ENCODE measurements at places on chromosomes 2 and 18.

GRCh38 chr2:31989946-31990345 is 20.9 kb downstream of the MEMO1 start:
- DNase-seq, result no peak

DNA sequence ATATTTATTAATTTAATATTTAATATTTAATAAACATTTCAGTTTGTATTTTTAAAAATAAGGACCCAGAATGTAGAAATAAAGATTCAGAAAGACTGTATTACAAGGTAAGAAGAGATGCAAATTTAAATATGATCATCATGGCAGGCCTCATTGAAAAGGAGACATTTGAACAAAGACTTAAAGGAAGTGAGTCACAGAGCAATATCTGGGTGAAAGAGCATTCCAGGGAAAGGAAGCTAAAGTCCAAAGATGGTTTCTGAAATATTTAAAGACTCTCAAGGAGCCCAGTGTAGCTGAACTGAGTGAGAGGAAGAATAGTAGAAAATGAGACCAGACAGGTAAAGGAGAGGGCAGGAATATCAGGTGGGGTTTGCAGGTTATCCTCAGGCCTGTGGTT is 5.9 kb downstream of the SCYGR4 start:
- no peak for DNase-seq

DNA sequence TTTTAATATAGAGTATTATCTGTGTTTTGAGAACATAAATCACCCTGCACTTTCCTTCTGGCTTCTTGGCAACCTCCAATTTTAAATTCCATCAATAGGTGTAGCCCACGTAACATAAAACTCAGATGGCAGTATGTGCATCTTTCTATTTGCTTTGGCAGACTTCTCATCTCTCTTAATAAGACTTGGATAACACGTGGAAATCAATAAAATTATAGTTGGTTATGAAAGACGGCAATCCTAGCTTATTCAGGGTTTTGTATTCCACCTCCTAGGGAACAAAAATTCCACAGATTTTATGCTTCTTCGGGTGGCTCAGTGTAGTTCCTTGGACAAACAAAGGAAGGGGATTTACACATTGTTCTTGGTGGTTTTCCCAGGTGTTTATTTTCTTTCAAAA is 299.3 kb downstream of the RND3 start:
- DNase-seq, result no peak

- DNase-seq, result no peak
Observed at GRCh38 chr2:133532919-133533318, 35.3 kb downstream of the NCKAP5 start.

DNA sequence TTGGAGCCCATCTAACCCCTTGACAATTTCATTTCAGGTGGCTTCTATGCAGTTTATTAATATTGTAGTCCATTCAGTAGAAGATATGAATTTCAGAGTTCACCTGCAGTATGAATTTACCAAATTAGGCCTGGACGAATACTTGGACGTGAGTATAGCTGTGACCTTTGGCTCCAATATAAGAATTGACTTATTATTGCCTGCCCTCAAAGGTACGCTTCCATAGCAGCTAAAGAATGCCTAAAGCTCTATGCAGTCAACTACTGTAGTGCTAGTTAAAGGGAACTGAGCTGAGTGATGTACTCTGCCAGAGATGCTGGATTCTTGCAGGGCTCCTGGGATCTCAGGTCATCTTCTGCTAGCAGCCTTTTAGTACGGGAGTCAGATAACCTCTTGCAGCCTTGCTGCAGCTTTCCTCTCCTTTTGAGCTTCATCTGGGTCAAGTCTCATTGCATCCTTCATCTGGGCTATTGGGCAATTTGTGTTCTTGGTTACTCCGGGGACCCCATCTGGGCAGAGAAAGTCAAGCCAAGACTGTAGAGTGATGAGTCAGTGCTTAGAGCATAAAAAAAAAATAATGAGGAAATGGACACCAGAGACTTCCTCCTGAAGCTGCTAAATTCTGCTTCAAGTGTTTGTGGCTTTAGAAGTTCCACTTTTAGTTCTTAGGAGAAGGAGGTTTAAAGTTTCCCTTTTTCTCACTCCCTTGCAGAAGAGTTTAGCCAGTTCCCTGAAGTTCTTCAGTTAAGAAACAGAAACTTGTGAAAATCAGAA is 105.6 kb downstream of the PRPF40A start:
- no peak for DNase-seq

GRCh38 chr2:204021290-204022081 is 84.9 kb downstream of the ICOS start:
- no peak for DNase-seq

- no peak for DNase-seq
Observed at GRCh38 chr2:64328756-64329155, 125.2 kb upstream of the LGALSL start.

GRCh38 chr2:37798315-37799005 is 126.6 kb upstream of the RMDN2 start:
- DNase-seq, result no peak

DNA sequence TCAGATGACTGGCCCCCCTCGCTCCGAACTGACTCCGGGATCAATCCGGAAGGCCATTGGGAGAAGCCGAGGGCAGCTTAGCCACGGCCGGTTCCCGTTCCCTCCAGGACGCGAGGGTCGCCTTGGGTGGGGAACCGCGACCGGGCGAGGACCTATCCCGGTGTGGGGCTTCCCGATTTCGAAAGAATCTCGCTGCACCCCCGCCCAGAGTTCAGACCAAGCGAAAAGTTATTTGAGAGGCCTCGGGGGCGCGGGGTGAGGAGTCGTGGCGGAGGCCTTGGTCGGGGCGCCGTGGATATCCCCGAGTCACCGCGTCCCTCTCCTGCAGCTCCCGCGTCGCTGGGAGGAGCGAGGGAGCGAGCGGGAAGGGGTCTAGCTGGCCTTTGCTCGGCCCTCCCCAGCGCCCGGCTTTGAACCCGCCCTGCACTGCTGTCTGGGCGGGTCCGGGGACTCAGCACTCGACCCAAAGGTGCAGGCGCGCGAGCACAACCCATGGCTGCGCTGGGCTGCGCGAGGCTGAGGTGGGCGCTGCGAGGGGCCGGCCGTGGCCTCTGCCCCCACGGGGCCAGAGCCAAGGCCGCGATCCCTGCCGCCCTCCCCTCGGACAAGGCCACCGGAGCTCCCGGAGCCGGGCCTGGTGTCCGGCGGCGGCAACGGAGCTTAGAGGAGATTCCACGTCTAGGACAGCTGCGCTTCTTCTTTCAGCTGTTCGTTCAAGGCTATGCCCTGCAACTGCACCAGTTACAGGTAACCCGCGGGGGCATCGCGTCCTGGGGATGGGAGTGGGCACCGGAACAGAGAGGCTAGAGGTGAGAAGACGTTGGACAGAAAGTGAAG is at the start of gene CYP27A1:
TSS of gene CYP27A1 (plus strand) at position 457 of the 837 bp plus-strand sequence. CDS start at position 493, 36 bp downstream.
- DNase-seq, result no peak

- DNase-seq, result no peak
Observed at GRCh38 chr18:9435041-9435440, 40.3 kb upstream of the RALBP1 start.

GRCh38 chr2:121197369-121198091 is 87.5 kb downstream of the TFCP2L1 start:
- no peak for DNase-seq

DNA sequence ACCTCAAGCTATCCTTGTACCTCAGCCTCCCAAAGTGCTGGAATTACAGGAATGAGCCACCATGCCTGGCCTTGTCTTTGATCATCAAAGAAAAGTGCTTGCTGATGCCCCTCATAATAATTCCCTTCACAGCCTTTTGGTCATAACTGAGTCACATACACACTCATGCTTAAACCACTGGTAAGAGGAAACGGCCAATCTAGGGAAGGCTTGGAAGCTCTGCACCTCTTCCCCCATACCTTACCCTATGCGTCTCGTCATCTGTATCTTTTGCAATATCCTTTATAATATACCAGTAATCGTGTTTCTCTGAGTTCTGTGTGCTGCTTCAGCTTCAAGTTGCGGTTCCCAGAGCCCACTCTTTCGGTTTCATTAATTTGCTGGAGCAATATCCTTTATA is 4.8 kb upstream of the RNF138 start:
- DNase-seq, result no peak

- DNase-seq, result no peak
Observed at GRCh38 chr2:30475542-30475941, 28.5 kb downstream of the LCLAT1 start.

GRCh38 chr2:149781263-149781808 is 193.8 kb upstream of the MMADHC start:
- DNase-seq, result no peak

GRCh38 chr2:182587831-182588230 is 128.2 kb upstream of the DNAJC10 start:
- no peak for DNase-seq

- DNase-seq, result no peak
Observed at GRCh38 chr2:157059036-157059435, 198.5 kb upstream of the GALNT5 start.

- no peak for DNase-seq
Observed at GRCh38 chr2:212015588-212015987, 523.0 kb downstream of the ERBB4 start.

- DNase-seq, result no peak
Observed at GRCh38 chr2:165499131-165499530, 29.6 kb downstream of the CSRNP3 start.

DNA sequence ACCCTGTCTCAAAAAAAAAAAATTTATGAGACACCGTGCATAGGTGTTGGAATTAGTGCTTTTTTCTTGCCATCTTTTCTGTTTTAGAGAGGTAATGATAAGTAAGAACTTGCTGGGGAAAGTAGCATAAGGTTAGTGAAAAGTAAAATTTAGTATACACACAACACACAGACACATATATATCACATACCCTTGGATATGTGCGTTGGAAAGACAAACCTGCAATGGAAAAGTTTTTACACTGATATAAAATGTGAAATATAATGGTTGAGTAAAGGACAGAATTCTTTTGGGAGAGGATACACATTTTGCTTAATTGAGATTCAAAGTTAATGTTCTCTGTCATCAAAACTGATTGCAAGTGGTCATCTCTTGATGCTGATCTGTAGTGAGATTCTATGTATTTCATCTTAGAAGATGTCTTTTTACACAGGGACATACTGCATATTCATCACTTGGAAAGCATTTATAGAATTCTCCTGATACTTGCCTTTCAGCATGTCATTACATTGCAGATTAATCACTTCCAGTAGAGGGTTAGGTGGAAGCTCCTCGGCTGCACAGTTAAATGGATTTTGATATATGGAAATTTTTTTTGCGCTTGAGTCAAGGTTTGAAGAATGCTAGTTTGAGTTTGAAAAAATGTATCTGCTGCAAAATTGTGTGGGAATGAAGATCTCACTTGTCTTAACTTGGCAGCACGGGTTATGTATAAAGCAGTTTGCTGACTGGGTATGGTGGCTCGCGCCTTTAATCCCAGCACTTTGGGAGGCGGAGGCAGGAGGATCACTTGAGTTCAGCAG is 13.5 kb downstream of the PPP1CB start:
- DNase-seq, result no peak

DNA sequence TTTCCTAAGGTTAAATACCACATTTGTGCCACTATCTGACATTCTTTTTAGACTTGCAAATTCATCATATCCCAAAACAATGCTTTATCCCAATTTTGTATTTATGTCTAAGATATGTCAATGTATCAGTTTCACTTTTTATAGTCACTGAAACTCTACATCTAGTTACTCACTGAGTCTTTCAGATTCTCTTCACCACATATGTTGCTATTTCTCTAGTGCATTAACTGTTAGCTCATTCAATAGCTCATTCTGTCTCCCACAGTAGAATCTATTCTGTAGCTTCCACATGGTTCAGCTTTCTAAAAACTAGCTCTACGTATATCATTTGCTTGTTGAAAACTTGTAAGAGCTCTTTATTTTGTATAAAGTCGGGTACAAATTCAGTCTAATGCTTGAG is 1420.6 kb upstream of the NXPH2 start:
- DNase-seq, result no peak

GRCh38 chr18:36460324-36460850 is 162.9 kb downstream of the FHOD3 start:
- DNase-seq, result no peak

DNA sequence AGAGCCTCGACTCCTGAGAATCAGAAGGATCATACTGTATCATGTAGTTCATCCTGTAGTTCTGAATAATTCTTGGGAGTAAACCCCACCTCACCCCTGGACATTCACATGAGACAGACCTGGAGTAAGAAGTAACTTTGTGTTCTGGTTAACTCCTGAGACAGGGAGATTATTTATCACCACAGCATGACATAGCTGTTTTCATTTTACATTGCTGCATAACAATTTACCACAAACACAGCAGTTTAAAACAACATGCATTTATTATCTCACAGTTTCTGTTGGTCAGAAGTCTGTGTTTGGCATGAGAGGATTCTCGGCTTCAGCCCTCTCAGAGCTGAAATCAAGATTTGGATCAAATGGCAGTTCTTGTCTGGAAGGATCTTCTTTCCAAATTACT is 855.8 kb upstream of the FANCL start:
- DNase-seq, result no peak

DNA sequence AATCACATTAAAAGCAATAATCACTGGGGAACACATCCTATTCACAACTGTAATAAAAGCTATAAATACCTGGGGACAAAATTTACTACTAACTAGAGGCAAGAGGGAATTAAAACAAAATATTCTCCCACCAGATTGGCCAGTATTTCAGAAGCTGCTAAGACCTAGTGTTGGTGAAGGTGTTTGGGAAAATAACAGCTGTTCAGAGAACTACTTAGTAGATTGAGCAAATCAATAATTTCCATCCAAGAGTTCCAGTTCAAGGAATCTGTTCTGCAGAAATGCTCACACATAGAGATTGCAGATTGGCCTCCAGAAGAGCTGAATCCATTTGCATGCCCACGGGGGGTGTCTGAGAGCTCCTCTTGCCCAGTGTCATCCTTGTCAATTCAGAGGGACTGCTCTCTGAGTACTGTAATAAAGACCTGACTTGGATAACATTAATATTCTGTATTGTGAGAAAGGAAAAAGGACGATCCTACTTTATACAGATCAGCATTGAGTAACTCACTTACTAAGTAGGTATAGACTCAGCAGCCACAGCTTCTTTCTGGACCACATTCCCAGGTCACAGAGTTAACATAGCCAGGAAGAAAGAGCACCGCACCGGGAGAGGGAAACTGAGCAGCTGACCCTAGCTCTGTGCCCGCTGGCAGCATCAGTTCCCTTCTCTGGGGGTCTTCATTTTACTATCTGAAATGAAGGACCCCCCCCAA is 5.6 kb downstream of the TUBB6 start:
- DNase-seq, result no peak

GRCh38 chr2:69601179-69601612 is 42.3 kb downstream of the AAK1 start:
- DNase-seq, result no peak

DNA sequence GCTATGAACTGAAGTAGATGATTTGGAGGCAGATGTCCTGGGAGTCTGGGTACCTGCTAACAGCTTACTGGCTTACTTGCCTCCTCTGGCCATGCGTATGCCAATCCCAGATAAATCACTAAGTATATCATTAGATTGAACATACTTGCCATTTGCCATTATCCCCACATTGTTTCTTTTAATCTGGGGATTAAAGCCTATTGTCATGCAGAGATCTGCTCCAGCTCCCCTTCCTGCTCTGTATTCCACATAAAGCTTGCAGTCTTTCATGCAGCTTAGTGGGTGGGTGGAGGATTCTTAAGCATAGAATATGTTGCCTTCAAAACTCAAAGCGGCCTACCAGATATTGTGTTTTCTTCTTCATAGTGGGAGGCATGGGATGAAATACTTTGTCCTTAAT is 311.8 kb upstream of the MMADHC start:
- no peak for DNase-seq
